ENCODE measurements at places on chromosomes 5 and 9. TPM values are rescaled to one million over a fixed set of nuclear protein-coding genes. Genes with fewer than 3 reads are reported as not detected.

DNA sequence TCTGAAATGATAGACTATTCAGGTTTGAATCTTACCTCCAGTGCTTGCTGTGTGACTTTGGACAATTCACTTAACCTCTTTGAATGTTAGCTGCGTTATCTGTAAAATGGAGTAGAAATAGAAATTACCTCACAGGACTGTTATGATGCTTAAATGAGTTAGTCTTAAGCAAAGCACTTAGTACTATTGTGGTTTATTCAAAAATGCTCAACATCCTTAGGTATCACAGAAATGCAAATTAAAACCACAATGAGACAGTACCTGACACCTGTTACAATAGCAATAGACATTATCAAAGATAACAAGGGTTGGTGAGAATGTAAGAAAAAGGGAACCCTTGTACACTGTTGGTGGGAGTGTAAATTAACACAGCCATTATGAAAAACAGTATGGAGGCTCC is 77.6 kb upstream of the FREM1 start:
- no peak overlapping the region for H3K4me3 ChIP-seq
- no peak overlapping the region for H3K27ac ChIP-seq

The PCDHGB1 gene
- 0.14 TPM for total RNA-seq

- H3K27ac ChIP-seq = no peak overlapping the region
- H3K27me3 ChIP-seq = no peaks in the 10 kb centered on the region
- no peaks in the 10 kb centered on the region for H3K4me1 ChIP-seq
- DNase-seq = no peak
- H3K4me3 ChIP-seq = no peak overlapping the region
- H3K36me3 ChIP-seq = no peaks in the 10 kb centered on the region
Measured at GRCh38 chr9:30775236-30775635, 1609.2 kb upstream of the ACO1 start.

GRCh38 chr5:112390327-112390726 is 28.8 kb downstream of the EPB41L4A start:
- no peaks in the 10 kb centered on the region for H3K36me3 ChIP-seq
- DNase-seq = no peak
- no peaks in the 10 kb centered on the region for H3K27me3 ChIP-seq
- H3K27ac ChIP-seq = no peak overlapping the region

- no peak for DNase-seq
- no peaks in the 10 kb centered on the region for H3K36me3 ChIP-seq
- H3K4me3 ChIP-seq = no peak overlapping the region
- peaks cover 7% of the 10 kb centered on the region for H3K27me3 ChIP-seq
Measured at GRCh38 chr5:151682240-151682639, 4.5 kb downstream of the SPARC start.

Data from thymus (tissue), 14 donors.